Stimulated activated CD8-positive, alpha-beta memory T cell treated with anti-CD3 and anti-CD28 coated beads, Interleukin-4, amount 100 ng/mL, for 4 hours (primary cell): ENCODE measurements at places on chromosomes 2 and 18.

GRCh38 chr18:58026857-58027256 lies 17.2 kb upstream of the NEDD4L start:
- no peak for DNase-seq

GRCh38 chr18:9855681-9856080 lies 30.1 kb upstream of the TXNDC2 start:
- DNase-seq, result no peak

DNA sequence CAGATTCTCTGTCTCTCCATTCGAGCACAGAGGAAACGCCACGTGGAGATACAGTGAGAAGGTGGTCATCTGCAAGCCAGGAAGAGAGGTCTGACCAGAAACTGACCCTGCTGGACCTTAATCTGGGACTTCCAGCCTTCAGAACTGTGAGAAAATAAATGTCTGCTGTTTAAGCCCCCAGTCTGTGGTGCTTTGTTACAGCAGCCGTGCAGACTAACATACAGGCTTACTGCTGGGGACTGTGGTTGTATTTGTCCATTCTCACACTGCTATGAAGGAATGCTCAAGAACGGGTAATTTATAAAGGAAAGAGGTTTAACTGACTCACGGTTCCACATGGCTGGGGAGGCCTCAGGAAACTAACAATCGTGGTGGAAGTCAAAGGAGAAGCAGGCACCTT lies 432.7 kb downstream of the IRS1 start:
- no peak for DNase-seq

- DNase-seq, result no peak
Measured at GRCh38 chr2:217610401-217610814, 392.4 kb downstream of the TNS1 start.

GRCh38 chr2:232230560-232230959 lies 148.0 kb upstream of the ALPP start:
- no peak for DNase-seq

DNA sequence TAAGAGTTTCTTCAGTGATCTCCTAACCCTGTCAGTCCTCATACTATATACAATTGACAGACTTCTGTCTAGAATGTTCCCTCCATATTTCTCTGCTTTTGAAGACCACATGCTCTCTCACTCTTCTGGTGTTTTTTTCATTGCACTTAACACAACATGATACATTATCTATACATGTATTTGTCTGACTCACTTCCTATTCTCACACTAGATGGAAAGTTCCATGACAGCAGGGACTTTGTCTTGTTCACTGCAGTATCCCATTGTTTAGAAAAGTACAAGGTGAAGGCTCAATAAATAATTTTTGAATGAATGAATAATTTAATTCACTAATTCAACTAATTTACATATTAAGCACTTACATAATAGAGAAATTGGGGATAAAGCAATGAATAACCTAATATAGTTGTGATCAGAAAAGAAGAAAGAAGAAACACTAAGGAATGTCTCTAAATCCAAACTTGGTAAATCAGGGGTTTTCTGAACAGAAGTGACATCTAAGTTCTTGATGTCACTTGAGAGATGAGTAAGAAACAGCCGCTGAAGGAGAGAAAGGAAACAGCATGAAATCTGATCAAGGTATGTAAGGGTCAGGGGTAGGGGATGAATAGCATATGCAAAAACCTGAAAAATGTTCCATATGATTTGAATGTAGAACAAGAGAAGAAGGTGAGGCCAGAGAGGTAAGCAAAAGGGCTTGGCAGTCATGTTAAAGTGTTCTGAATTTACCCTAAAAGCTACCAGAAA lies 42.4 kb downstream of the MBD2 start:
- no peak for DNase-seq

- peak; percentile 46 for DNase-seq
Measured at GRCh38 chr2:44955593-44956392, 14.3 kb downstream of the SIX3 start.

DNA sequence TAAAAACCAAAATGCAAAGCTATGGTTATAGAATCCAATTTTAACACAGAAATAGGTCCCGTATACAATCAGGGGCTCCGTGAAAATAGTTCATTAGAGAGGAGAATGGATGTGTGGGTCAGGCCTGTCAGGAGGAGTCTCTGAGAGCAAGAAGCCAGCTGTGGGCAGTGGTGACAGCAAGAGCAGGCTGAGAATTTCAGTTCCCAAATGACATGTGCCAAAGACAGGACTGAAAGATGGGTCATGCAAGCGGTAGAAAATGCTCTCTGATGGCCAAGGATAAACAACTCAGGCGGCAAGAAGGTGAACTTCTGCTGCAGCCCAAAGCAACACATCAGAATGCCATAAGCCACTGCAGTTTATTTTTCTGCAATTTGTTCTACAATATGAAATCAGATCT lies 100.4 kb downstream of the CCDC141 start:
- no peak for DNase-seq

- no peak for DNase-seq
Measured at GRCh38 chr2:64328415-64328722, 125.6 kb upstream of the LGALSL start.

GRCh38 chr2:3827673-3828575 lies 124.5 kb downstream of the DCDC2C start:
- no peak for DNase-seq

DNA sequence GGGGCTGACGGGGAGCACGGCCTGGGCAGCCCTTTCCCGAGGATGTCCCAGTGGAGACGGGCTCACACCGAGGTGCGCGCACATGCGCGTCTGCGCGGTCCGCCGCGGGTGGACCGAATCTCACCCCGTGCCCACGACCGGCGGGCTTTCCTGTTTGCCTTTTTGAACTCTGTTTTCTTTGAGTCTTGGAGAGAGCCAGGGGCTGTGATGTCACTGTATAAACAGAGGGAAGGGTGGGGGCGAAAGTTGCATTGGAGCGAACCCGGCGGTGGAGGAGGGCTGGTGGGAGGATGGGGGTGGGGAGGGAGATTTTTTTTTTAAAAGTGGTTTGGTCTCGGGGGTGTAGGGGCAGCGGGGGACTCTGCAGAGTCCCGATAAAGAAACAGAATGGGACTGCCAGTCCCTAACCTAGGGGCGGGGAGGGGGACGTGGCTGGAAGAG lies 141.2 kb upstream of the CTAGE1 start:
- no peak for DNase-seq

GRCh38 chr2:165064743-165065142 lies 109.4 kb upstream of the SLC38A11 start:
- no peak for DNase-seq

GRCh38 chr2:168802859-168803725 lies 655 bp downstream of the NOSTRIN start:
- no peak for DNase-seq

GRCh38 chr18:75214332-75214690 lies 3.7 kb downstream of the TSHZ1 start:
- no peak for DNase-seq

- no peak for DNase-seq
Measured at GRCh38 chr18:74213429-74213828, 65.1 kb downstream of the TIMM21 start.

GRCh38 chr2:233101816-233102215 lies 41.7 kb downstream of the INPP5D start:
- no peak for DNase-seq

GRCh38 chr18:2846636-2847316 lies at the start of gene EMILIN2:
TSS of gene EMILIN2 (plus strand) at chr18:2847006. CDS start at chr18:2847189, 183 bp downstream.
- DNase-seq, result peak; percentile 14

DNA sequence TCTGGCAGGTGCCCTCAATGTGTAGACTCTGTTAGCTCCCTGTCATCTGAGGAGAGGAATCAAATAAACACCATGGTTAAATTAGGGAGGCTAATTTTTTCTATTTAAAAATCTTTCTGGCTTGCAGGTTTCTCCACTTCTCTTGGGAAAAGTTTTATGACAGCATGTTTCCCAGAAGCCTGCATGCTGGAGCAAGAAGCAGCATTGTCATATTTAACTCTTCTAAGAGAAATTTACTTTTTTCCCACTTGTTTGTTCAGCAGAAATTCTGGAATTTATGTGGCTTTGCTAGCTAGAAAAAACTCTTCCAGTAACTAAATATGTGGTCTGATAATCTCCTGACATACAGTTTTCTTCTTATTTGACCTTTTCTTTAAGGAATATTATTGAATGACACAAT lies 230.5 kb downstream of the PARD3B start:
- DNase-seq, result no peak

DNA sequence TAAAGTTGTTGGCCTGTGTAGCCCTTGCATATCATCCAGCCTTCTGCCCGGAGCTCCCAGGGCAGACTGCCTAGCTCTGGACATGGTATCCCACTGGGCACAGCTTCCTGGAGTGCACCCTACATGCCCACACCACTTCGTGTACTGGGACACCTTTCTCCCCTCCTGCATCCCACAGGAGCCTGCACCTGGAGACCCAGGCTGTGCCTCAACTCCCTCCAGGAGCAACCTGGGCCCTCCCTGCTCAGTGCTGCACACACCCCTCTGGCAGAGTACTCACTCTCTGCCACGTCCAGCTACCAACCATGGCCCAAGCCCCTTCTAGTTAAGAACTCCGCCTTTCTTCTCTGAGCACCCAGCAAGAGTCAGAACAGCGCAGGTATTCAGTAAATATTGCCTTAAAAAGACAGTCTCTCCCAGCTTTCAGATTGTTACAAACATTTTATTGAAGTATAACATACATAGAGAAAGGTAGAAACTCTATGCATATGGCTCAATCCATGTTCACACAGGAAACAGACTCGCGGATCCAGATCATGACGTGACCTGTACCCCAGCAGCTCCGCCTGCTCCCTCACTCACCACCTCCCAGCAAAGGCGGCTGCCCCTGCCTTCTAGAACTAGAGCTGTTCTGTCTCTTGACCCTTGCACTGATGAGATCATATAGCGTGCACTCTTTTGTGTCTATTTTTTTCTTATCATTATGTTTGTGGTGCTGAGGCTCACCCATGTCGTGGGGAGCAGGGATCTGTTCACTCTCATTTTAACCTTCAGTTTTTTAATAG lies 98.4 kb upstream of the MYCN start:
- no peak for DNase-seq

- no peak for DNase-seq
Measured at GRCh38 chr2:205903549-205904129, 182.3 kb downstream of the INO80D start.

DNA sequence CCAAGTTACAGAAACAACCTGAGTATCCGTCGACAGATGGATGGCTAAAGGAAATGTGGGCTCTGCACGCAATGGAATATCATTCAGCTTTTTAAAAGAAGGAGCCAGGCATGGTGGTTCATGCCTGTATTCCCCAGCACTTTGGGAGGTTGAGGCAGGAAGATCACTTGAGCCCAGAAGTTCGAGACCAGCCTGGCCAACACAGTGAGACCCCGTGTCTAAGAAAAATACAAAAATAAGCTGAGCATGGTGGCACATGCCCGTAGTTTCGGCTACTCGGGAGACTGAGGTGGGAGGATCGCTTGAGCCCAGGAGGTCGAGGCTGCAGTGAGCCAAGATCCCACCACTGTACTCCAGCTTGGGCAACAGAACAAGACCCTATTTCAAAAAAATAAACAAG lies 34.3 kb downstream of the TCF7L1 start:
- no peak for DNase-seq

DNA sequence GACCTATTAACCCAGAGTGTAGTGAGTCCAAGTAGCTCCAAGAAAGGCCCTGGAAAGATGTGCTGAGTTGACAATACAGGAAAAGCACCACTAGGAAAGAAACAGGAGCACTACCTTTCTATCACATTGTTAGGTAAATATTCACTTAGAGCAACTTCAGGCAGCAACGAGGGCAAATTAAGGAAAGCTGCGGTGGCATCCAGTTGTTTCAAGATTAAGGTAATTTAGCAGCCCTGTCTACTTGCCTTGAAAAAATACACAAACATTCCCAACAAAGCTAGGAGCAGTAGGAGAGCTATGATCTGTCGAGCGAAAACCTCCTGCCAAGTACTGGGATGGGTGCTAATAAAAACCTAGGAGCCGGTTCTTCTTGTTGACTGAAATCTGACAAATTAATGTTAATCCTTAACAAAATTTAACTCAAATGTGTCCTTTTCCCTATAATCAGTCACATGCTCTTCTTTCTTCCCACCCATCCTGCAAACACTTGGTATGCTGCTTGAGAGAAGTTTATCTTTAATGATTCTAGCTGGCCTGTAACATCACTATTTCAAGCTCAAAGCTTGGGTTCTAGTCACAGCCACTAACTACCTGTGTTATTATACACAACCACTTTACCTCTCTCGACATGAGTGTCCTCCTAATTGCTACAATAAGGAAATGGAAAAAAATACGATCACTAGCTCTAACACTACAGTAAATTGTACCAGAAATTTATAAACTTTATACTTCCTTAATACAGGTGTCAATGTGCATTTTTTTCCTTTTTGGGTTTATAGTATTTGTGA lies 2.0 kb downstream of the ACAA2 start:
- no peak for DNase-seq

DNA sequence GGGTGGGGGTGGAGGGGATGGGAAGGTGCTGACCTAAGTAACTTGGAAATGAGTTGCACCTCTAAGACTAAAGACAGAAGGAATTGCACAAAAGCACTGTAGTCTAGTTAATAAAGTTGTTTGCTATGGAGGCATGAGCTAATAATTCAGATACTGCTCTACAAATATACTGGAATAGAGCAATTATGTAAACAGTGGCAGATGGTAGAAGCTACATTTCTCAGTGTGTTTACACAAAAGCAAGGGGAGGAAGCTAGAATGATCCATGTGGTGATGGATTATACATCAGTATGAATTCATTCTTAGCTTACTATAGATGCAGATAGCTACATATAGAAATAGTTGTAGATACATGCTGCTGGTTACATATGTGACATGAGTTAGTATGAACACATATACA lies 27.6 kb upstream of the UBE2F start:
- DNase-seq, result no peak

- DNase-seq, result no peak
Measured at GRCh38 chr2:88038263-88039105, 17.1 kb downstream of the KRCC1 start.

- DNase-seq, result no peak
Measured at GRCh38 chr2:42770288-42771131, 6.6 kb upstream of the OXER1 start.

- no peak for DNase-seq
Measured at GRCh38 chr2:195443926-195444325, 213.1 kb upstream of the SLC39A10 start.

GRCh38 chr18:57915865-57916582 lies 112.9 kb upstream of the ATP8B1 start:
- DNase-seq, result no peak

GRCh38 chr2:17584689-17585088 lies 44.2 kb downstream of the VSNL1 start:
- no peak for DNase-seq

DNA sequence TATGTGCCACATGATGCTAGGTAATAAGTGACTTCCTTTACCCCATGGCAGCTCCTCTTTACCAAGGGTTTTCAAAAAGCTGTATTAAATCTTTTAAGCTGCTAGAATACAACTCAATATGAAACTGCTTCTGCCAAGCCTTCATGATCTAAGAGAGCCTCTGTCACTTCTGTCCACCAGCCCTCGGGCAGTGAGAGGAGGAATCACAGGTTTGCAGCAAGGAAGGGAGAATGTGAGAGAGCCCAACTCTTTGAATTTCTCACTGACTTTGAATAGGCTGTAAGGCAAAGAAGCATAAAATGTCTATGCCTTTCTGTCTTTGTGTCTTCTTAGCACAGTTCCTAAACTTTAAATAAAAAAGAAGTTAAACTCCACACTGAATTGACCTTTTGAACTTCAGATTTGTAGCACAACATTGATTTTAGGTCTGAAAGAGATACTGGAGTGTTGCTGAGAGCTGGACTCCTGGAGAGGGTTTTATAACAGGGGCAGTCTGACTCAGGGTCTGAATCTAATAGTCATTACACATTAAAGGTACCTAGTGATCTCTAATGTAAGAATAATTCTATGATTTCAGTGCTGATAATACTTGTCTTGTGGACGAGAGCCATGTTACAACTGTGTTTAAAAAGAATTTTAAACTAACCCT lies 48.1 kb upstream of the SATB2 start:
- no peak for DNase-seq
